CD4-positive, alpha-beta T cell treated with Interleukin-1 beta for 1 hour (primary cell): ENCODE measurements at places on chromosomes 6 and 20.

DNA sequence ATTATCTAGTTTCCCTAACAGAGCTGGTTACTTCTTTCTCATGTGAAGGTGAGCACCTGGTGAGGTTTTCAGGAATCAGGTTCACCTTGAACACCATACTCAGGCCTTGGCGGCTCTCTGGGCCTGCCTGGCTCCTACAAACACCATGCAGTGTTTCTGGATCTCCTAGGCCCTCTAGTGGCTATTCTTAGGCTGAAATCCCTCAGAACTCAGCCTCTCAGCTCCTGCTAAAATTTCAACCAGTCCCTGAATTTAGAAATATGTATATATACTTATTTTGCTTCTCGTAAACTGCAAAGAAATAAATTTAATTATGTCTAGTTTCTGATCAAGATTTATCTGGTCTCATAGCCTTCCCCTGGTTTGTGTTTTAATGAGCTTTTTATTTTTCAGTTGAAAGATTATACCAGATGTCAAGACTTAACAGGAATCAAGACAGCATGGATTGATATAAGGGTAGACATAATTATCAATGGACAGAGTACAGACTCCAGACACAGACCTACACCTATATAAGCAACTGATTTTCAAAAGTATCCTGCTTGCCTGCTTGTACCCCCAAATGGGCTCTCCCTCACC is 55.9 kb downstream of the ANKEF1 start:
- DNase-seq, result peak; percentile 1

- DNase-seq, result no peak
Observed at GRCh38 chr6:154488802-154489437, 21.6 kb downstream of the CNKSR3 start.

DNA sequence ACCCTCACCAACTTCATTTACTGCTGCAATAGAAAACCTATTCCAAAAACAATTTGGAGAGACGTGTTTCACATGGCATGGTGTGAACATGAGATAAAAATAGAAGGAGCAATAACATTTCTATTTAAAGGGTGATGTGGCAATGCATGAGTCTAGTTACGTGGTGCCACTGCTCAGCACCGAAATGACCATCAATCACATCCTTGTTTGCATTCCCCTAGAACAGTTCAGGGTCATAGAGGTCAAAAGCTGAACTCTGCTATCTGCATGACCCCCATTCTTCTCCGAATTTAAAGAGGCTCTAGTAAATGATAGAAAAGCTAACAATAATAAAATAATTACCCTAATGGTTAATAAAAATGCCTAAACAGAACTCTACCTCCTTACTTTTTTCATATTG is 29.5 kb downstream of the ROS1 start:
- DNase-seq, result no peak

DNA sequence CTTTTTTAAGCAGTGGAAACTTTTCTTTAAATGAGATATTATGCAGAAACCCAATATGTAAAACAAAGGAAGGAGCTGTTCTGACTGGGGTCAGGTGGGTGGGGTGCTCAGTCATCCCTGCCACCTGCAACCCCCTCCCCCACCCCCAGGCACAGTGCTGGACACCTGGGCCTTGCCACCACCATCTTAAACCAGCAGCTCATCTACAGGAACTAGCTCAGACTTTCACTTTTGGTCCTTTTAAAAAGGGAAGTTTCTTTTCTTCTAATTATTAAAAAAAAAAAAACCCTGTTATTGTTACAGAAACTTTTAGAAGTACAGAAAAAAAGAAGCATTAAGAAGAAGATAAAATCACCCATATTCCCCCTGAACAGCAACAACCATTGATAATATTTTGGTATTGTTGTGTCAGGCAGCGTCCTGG is 37.1 kb downstream of the PPP1R16B start:
- DNase-seq, result peak; percentile 66

DNA sequence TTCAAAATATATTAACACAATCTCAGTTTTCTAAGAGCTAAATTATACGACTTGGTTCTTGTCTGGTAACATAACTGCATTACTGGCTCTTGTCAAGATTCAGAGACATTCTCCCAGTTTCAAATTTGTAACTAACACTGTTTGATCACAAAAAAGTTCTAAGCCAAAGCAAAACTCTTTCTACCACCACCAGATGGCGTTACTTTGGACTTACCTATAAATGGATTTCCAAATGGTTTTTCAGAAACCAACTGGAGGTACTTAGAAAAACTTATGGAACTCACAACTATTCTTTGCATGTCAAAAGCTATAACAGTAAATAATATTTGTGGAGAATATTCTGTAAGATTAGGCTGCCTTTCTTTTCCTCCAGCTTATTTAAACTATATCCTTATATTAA is 34.2 kb upstream of the GFRAL start:
- no peak for DNase-seq

DNA sequence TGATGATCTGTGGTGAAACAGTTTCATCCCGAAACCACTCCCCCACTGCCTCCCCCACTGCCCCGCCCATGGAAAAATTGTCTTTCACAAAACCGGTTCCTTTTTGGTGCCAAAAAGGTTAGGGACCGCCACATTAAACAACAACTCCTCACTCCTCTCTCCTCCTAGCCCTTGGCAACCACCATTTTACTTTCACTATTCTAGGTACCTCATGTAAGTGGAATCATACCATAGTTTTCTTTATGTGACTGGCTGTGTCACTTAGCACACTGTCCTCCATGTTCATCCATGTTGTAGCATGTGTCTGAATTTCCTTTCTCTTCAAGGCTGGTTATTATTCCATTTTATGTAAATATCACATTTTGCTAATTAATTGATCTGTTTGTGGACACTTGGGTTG is 99.3 kb downstream of the UTRN start:
- no peak for DNase-seq

GRCh38 chr6:142740449-142740848 is 204.5 kb downstream of the HIVEP2 start:
- no peak for DNase-seq

DNA sequence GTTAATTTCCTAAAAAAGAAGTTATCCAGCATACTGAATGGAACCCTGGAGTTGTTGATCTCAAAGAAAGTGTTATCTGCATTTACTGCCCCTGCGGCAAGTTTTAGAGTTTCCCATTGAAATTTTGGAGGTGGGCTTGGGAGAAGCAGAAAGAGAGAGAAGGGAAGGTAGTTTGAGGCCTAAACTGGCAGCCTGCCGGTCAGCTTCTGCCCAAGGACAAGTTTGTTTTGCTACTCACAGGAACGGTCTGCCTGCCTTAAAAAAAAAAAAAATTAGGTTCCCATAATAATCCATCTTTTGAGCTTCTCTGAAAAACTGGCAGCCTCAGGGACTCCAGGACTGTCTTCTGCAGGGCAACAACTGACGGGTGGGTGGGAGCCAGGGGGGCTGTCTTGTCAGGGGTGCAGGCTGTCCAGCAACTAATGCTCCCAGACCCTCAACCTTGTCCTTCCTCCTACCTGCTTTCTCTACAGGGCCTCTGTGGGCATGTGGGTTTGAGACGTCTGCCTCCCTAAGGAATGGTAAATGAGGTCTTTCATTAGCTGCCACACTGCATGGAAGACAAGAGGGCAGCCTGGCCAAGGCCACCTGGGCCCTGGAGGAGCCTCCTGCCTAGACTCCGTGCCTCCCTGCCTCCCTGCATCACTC is 176.1 kb upstream of the KCNG1 start:
- DNase-seq, result no peak

- no peak for DNase-seq
Observed at GRCh38 chr20:38065764-38066375, 32.3 kb downstream of the RPRD1B start.

- DNase-seq, result no peak
Observed at GRCh38 chr20:64188091-64188490, 23.8 kb downstream of the MYT1 start.

DNA sequence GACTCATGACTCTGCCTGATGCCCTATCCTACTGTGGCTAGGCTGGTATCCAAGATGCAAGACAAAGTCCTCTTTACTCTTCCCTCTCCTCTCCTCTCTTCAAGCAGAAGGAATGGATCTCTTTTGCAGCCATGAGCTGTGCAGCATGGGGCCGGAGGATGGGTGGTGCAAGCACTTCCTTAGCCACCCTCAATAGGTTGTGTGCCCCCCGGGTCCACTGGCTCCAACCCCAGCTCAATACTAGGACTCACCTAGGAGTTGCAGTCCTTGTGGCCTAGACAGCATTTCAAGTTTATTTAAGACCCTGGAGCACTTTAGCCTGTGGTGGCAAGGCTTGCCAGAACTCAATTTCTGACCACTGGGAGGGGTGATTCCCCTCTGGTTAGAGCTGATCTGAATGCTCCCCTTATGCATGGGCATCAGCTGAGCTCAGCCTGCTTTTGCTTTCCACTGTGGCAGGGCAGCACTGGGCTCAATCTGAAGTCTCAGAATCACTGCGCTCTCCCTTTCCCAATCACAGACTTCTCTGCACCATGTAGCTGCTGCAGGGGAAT is 29.0 kb upstream of the GRM4 start:
- DNase-seq, result no peak

- no peak for DNase-seq
Observed at GRCh38 chr6:95133578-95133977, 443.8 kb upstream of the MANEA start.

DNA sequence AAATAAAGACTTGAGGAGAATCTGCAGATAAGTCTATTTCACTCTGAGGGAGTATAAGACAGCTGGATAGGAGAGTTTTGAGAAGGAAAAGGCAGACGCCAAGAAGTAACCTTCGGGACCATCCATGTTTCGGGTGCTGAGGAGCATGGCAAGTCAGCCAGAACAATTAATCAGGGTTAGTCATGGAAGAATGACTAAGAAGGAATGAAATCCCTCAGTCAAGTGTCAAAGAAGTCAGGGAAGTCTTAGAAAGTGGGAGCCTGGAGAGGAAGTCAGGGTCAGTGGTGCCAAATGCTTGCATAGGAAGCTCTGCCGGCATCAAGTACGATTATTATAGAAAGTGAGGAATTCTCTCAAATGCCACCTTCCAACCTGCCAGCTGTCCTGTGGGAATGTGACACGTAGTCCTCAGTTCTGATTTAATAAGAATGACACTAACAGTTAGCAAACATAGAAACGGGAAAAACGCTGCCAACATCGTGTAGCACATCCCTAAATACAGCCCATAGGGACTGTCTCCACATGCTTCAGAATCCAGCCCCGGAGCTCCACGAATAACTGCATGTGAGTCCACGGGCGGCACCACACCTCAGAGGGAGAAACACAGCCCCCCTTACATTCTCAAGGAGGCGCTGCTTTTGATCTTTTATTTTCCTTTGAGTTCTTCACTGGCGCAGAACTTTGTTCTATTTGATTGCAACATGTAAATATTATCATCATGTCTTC is 602.7 kb downstream of the PRKN start:
- DNase-seq, result no peak

DNA sequence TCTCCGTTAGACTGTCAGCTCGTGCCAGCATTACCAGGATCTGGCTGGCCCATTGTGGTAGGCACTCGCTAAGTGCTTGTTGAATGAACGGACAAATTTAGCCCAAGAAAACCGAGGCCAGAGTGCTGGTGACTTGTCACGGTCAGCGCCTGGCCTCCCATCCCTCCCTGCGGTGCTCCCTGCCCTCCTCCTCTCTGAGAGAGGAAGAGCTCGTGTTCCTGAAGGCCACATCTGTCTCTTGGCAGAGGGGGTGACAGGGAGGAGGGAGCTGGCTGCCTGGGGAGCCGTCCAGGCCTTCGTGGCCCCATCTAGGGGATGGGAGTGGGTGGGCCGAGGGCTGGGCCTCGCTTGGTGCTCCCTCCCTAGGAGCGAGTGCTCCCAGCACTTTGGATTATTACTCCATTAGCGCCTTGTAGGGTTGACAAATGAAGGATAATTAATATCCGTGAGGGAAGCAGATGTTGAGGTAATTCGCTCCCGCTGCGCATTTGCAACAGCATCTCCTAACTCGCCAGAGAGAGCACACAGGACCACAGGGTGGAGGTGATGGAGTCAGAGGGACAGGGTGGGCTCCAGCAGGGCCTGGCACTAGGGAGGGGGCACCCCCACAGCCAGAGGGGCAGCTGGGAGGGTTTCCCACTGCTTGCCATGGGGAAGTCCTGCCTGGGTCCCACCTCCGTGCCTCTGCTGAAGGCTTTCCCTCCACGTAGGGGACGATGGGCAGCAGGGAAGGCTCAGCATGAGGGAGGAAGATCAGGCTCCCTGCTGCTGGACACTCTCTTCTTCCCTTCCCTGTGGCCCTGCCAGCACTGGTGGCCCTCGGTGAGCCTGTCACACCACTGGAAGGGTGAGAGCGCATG is 37.0 kb downstream of the VSTM2L start:
- DNase-seq, result no peak

GRCh38 chr6:146546443-146547043 is 2.9 kb downstream of the RAB32 start:
- no peak for DNase-seq

DNA sequence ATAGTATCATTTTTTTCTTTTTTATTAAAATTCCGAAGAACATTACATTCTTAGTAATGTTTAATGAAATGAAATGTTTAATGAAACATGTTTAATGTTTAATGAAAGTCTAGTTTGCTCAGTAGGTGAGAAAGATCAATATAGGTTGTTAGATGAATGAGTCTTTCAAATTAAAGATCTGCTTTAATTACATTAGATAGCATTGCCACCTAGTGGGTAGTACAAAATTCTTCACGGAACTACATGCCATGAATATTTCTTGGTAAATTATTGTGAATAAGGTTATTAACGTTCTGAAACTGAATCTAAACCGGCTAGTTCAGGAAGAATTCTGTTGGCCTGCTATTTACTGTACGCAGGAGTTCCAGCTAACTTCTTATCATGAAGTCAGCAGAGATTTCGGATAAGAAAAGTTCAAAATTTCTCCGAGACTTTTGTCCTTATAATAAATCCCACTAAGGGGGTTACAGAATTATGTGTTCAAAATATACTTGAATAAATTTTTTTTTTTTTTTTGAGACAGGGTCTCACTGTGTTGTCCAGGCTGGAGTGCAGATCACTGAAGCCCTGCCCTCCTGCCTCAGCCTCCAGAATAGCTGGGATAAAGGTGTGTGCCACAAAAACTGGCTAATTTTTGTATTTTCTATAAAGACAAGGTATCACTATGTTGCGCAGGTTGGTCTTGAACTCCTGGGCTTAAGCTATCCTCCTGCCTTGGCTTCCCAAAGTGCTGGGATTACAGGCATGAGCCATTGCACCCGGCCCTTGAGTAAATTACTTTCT is 7.9 kb upstream of the GMNN start:
- DNase-seq, result peak; percentile 47

GRCh38 chr6:55101157-55101556 is 73.2 kb upstream of the HCRTR2 start:
- DNase-seq, result no peak

GRCh38 chr6:51487937-51488336 is 599.5 kb downstream of the PKHD1 start:
- no peak for DNase-seq

DNA sequence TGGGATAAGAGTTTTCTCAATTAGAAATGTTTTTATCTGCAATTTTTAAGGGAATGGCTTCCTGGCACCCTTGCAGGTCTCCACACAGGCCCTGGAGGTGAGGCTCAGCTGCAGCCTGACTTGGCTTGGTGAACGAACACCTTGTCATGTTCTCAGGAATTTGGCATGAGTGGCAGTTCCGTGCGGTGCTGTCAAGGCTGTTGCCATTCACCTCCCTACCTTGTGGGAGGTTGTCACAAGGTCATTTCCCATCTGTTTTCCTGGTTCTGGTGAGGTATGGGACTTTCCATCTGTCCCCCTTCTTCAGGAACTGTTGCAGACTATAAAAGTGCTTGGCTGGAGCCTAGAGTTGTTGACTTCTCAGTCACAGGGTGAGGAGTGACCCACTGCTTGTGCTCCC is 82.9 kb downstream of the ELOVL4 start:
- DNase-seq, result no peak

GRCh38 chr6:34161857-34162515 is 16.1 kb upstream of the GRM4 start:
- no peak for DNase-seq
